Activated naive CD4-positive, alpha-beta T cell treated with anti-CD3 and anti-CD28 coated beads, Interleukin-2, amount 50 U/mL, for 72 hours (primary cell): ENCODE measurements at places on chromosomes 7 and 10.

DNA sequence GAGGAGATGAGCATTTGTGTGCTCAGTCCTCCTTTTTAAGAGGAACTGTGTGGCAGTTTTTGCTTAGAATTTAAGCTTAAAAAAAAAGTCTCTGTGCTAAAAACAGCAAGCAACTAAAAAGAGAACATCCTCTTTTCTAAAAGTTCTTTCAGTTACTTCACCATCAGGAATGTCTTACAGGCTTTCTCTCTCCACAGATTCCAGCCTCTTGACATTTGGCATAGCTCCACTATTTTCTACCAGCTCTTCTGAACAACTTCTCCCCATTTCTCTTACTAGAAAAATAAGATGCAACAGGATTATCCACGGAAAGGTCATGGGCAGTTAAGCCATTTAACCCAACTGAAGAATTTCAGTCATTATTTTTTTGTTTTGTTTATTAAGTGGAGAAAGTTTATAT is 13.2 kb downstream of the PCLO start:
- no peak for DNase-seq

- DNase-seq = no peak
These were observed 580.1 kb upstream of the AUTS2 start for GRCh38 chr7:69018200-69018599.

DNA sequence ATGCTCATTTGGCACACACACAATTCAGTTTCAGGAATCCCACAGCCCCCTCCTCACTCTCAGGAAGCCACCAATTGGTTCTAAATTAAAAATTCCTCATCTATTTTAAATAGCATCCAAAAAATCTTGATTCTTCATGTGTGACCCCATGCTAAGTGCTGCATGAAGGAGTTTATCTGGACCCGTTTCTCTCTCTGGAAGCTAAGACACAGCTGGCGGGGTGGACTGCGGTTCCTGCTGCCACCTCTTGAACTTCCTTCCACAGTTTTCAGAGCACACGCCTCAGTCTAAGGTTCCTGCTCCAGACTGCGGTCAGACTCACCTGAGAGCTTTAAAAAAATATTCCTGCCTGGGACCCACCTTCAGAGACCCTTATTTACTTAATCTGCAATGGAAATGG is 34.5 kb downstream of the LYZL1 start:
- DNase-seq = no peak

DNA sequence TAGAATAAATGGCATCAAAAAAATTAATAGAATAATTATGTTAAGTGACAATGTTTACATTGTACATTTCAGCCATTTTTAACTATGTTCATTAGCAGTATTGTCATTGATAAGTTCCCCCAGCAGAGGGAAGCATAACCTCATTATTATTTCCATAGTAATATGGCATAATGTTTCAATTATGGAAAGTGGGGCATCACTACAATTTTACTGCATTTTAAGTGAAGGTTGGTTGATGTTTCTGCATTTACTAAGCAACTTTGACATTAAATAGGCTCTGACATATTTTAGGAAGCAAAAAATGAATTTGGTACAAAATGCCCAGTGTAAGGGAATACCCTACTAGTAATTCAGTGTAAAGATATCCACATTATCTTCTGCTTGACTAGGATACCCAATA is 218.3 kb downstream of the SEMA3A start:
- DNase-seq = peak; percentile 42

- DNase-seq = no peak
These were observed 16.6 kb upstream of the ITIH2 start for GRCh38 chr10:7686351-7687171.

DNA sequence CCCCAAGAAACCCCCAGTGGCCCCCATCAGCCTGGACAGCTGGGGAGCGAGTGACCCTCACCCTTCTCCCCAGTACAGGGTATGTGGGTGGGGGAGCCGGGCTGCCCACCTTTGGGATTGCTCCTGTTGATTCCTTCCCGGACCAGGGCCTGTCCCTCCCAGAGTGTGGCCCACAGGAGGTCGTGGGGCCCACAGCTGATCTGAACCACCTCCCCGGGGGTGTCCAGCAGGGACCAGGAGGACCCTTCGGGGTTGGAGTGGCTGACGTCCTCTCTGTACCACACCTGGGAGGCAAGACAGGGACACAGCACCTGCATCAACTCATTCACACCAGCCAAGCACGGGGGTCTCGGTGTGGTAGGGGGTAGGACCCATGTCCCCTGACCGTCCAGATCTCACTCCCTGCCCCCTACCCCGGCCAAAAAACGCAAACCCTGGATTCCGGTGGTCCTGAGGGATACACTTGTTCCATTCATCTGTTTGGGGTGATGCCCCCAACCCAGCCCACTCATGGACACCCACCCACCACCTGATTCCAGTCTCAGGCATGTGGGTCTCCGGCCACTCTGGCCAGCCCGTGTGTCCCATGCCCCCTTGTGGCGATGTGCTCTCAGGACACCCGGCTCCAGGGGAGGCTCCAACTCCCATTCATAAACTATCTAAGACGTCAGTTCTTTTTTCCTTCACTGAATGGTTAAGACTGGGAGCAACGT is 10.9 kb downstream of the TECPR1 start:
- no peak for DNase-seq

DNA sequence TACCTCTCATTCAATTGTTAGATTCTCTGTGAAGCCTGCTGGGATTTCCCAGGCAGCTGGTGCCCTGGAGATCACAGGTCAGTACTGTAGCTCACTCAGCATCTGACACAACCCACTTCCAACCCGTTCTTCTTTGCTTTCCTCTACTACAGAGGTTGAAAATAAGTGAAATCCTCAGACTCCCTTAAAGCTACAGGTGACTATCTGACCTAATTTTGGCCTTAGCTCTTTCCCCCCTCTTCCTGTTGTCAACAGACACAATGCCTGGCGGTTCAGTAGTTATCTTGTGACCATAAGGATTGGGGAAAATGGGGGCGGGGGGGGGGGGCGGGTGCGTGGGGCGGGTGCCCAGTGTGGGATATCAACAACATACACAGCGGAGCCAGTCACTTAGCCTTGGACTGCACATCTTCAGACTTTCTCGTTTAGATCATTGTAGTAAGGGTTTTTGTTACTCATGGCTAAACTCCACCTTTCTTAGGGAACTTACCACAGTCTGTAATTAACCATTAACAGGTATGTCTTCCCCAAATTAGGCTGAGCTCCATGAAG is 37.8 kb downstream of the MTPN start:
- DNase-seq = no peak

DNA sequence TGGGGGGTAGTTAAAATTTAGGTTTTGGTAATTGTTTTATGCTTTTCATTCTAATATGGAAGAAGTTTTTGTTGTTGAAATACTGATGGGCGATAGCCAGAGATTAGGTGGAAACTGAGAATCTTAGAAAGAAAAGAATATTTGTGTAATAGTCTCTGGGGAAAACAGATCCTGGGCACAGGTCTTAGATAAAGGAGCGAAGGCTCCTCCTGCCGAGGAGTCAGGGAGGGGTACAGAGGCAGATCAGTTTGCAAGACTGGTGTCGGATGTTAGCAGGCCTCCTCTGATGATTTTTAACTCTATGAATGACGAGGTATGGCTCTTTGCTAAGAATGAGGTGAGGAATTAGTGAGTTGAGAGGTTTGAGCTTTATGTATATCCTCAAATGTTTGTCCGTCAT is 339.7 kb downstream of the HGF start:
- DNase-seq = no peak

DNA sequence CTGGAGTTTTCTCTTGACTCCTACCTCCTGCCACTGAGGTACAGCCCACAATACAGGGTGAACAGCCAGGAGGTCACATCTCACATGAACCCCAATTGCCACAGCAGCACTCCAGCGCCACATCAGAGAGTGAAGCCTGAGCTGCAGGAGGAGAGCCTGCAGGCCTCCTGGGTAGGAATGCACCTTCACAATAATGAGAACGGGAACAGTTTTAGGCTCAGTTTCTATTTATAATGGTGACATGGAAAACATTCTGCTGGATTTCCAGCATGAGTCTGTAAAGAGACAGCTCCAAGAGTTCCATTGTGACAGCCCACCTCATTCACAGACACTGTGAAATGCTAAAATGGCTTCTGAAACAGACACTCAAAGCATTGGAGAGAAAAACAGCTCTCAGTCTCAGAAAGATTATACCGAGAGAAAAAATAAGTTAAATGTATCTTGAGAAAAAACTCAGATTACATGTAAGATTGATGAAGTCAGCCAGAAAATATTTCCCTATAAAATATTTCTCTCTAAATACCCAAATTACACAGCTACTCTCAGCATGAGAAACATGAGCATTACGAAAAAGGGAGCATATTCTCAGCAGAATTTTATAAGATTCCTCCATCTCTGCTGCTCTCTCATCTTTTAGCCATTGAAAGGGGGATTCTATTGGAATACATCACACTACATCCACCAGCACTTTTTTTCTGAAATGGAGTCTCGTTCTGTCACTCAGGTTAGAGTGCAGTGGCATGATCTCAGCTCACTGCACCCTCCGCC is 11.3 kb downstream of the ZNF680 start:
- DNase-seq = no peak

- no peak for DNase-seq
These were observed 56.7 kb downstream of the MTPN start for GRCh38 chr7:135920478-135920877.

DNA sequence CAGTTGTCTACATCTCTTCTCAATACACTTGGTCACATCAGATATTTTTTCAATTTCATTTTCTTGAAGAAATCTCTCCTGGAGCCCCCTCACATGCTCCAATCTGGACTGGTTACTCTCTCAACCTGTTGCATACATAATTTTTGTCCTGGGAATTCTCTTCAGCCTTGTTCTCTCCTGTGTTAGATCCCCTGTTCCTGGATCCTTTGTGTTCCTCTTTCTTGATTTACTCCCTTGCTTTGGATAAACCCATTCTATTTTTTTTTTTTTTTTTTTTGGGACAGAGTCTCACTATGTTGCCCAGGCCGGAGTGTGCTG is 45.6 kb downstream of the SCD start:
- DNase-seq = no peak

- DNase-seq = no peak
These were observed 607.4 kb downstream of the GATA3 start for GRCh38 chr10:8661886-8662285.

- DNase-seq = no peak
These were observed 337.5 kb upstream of the KCND2 start for GRCh38 chr7:119935418-119936025.

GRCh38 chr7:151432658-151433521 is 7.1 kb downstream of the CRYGN start:
- DNase-seq = peak; percentile 80

DNA sequence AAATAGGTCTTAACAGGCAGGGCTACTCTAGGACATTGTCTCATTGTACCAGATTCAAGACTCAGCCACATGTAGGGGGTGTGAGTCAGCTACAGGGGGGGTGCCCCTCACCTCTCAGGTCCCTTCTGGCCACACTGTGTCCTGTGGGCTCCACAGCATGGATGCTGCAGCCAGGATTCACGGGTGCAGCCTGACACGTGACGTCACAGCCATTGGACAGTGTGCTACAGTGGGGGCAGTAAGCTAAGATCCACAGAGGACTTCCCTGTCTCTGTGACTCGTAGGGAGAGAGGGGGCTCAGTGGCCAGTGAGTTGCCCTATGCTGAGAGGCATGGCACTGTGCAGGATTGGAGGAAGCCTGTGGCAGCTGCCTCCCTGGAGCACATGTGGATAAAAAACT is 77.9 kb downstream of the TMEM178B start:
- no peak for DNase-seq

GRCh38 chr7:142557971-142558582 is 191.2 kb upstream of the PRSS1 start:
- peak; percentile 57 for DNase-seq

- no peak for DNase-seq
These were observed 33.6 kb downstream of the MEOX2 start for GRCh38 chr7:15652776-15653290.

- DNase-seq = peak; percentile 41
These were observed 1.8 kb upstream of the HOXA10 start for GRCh38 chr7:27175626-27176523.

GRCh38 chr10:97336006-97336405 is 1.5 kb upstream of the FRAT2 start:
- no peak for DNase-seq

DNA sequence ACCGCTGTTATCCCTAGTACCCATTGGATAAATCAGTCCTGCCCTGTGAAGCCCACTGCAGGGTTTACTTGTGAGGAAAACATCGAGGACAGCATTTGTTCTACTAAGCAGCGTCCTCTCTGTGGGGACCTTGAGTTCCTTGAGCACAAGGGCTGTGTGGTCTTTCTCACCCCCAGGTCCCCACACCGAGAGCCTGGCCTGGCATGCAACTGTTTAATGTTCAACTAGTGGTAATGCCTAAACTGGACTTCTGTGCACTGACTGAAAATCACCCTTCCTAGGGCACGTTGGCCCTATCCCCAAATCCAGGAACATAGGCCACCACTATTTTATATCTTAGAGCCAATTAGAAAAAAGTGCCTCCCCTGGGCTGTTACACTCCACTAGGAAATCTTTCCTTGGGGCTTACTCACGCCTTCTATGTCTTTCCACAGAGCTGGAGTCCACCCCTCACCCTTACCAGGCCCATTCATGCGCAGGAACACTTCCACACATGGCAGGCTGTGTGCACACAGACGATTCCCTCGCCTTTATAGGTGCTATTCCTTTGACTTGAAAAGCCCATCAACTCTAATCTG is 1.7 kb upstream of the TMEM213 start:
- DNase-seq = no peak
